ENCODE measurements at places on chromosomes 6 and 20.

- no peak for DNase-seq
These were observed 14.2 kb upstream of the DHX35 start for GRCh38 chr20:38947931-38948362.

DNA sequence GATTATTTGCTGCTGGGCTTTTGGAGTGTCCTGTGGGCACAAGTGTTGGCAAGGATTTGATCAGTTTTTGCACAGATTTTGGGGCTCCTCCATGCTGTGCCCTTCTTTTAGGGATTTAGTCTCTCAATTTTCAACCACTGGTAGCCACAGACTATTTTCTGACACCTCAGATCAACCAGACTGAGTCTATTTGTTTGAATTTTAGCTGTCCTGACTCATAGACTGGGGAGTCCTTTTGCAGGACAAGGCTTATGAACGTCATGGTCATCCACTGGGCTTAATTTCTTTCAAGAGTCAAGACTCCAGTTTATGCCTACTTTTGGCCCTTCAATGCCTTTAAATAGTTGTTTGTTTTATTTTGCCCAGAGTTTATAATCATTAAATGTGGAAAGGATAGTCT is 59.3 kb downstream of the BCKDHB start:
- DNase-seq = no peak

GRCh38 chr6:6331393-6331792 is 10.9 kb upstream of the F13A1 start:
- DNase-seq = peak; percentile 35

GRCh38 chr20:32522776-32523612 is 62.1 kb downstream of the NOL4L start:
- DNase-seq = peak; percentile 51

DNA sequence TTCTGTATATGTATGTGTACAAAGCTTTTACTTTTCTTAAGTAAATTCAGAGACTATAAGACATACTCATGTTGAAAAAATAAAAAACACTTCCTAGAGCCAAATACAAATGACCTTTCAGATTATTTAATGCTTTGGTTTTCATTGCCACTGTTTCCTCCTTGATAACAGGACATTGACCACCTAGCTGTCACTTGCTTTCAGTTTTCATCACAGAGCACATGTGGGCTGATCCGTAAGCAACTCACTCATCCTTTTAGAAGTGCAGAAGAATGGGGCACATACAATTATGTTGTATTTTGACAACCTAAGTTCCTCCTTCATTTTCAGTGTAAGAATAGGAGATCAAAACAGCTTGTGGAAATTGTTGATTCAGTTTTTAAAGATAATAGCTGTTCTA is 6.2 kb downstream of the ZBTB2 start:
- no peak for DNase-seq

DNA sequence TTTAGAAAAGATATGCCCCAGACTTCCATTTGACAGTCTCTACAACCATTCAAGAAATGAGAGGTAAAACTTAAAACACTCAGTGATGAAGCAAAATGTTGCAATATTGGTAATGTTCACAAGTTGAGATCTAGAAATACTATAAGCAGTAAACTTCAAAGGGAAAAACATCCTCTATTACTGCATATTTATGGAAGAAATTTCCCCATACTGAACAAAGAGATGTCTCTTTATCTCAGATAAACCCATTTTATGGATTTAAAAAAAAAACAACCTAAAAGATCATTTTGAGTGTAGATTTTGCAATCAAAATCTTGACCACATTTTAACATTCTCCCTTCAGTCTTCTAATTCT is 177.8 kb upstream of the TAB2 start:
- DNase-seq = no peak

DNA sequence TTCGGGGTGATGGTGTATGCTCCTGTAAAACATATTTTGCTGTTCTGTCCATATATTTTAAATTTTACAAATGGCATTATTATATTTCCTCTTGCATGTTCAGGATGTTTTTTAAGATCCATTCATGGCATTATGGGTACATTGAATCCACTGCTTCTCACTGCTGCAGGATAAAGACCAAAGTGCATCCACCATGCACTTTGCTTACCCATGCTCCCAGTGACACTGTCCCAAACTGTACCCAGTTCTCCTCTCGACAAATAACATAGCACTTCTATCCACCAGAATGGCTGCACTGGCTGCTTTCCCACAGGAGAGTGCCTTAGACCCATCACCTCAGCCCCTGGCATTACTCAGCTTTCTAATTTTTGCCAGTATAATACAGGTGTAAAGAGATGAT is 29.7 kb downstream of the MTRES1 start:
- no peak for DNase-seq

- no peak for DNase-seq
These were observed 32.7 kb upstream of the MCM3 start for GRCh38 chr6:52317211-52317610.

- DNase-seq = no peak
These were observed 383.2 kb downstream of the SAMD5 start for GRCh38 chr6:147891671-147892070.

GRCh38 chr20:25867776-25868649 is 171.4 kb upstream of the ZNF337 start:
- peak; percentile 69 for DNase-seq

- DNase-seq = no peak
These were observed 111.0 kb downstream of the TFAP2A start for GRCh38 chr6:10303608-10304506.

GRCh38 chr6:28323813-28324424 is 12.0 kb downstream of the ZSCAN31 start:
- DNase-seq = no peak

GRCh38 chr6:24802271-24803059 is 3.7 kb upstream of the ARMH2 start:
- peak; percentile 36 for DNase-seq

GRCh38 chr6:3290931-3291211 is 32.1 kb downstream of the PSMG4 start:
- no peak for DNase-seq

Measured in fibroblast of skin of abdomen (primary cell).